ENCODE measurements at places on chromosomes 2 and 18.

GRCh38 chr2:127195140-127196074 is 24.7 kb downstream of the CYP27C1 start:
- DNase-seq, result no peak

GRCh38 chr2:176024083-176024482 is 22.0 kb upstream of the LNPK start:
- DNase-seq, result no peak

GRCh38 chr2:63858291-63858690 is 16.6 kb downstream of the UGP2 start:
- DNase-seq, result no peak

DNA sequence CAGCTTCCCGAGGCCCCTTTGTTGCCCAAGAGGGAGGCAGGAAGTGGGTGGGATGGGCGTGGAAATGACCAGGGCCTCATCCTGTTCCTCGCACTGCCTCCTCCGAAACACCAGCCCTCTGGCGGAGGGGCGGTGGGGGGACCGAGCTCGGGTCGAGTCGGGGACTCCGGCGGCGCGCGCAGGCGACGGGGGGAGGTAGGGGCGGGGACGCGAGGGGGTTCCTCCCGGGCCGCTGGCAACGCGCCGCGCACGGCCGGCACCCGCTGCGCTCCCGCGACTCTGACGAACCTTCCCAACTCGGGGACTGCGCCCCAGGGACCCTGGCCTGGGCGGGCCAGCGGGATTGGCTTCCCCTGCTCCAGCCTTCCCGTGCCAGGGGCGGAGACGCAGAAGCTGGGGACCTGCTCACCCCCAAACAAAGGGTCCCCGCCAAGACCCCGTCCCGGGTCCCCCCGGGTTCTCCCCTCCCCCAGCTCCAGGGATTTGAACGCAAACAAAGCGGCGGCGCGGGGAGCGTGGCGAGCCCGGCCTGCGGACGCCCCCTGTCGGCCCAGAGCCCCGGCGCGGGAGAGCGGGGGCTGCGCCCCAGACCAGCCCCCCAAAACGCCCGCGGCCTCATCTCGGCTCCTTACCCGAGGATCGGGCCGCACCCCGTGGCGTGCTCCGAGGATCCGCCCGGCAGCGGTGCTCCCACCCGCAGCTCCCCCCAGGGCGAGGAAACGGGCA is 1.2 kb downstream of the SEMA4C start:
- DNase-seq, result peak; percentile 81

DNA sequence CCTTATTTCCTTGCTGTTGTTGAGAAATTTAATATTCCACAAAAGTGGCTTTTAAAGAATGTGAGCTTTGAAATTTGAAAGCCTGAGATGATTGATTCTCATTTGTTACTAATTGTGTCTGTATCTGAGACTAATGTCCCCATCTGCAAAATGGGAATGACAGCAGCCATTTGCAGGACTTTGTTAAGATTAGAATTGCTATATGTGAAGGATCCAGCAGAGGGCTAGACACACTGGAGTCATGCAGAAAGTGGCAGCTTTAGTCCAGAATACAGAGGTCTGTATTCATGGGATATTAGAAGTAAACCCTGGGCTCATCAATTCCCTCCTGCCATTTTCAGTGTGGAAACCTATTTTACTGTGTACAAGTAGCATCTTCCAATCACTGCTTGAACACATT is 296.5 kb upstream of the GYPC start:
- DNase-seq, result peak; percentile 5

DNA sequence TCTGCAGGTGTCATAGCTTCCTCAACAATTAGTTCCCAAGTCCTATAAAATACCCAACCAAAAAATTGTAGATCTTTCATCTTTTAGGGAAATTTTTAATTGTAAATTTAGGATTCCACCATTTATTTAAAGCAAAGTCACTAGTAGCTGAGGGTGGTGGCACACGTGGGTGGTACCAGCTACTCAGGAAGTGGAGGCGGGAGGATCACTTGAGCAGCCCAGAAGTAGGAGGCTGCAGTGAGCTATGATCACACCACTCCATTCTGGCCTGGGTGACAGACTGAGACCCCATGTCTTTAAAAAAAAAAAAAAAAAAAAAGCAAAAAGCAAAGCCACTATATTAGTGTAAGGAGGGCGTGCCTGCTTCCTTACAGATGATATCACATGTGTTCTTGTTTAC is 60.3 kb upstream of the GREB1L start:
- DNase-seq, result peak; percentile 16

DNA sequence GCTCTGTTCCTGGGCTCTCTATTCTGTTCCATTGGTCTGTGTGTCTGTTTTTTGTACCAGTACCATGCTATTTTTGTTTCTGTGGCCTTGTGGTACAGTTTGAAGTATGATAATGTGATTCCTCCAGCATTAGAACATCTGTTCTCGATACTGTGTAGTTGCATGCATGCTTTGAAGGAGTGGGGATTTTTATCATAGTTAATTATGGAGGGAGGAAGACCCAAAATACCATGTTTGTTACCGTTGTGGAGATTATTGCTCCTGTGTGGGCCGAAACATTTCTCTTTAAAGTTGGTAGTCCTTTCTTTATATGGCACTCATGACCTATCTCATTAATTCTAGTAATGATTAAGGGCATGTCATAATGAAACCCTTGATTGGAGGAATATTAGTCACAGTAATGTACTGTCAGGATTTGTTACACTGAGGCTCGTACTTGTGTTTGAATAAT is 87.6 kb downstream of the TTC27 start:
- DNase-seq, result no peak

DNA sequence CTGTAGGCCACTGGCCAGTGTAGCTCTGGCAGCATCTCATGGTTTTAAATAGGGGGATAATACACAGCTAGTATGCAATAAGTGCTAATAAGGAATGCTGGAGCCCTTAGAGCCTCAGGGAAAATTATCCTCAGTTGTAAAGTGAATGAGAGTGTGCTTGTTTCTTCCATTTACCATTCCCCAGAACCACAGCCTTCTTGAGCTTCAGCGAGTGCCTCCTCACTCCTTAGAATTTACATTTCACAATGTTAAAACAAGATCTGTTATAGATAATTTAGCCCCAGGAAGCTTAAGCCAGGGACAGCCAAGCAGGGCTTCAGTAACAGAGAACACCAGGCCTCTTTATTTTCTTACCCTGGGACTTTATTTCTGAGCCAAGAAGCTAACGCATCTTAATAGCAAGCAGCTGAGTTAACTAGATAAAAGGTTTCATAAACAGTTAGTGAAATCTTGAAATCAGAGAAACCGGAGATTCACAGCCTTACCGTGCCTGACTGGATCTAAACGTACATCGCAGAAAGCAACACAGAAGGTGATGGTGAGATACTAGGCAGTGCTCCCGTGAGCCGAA is 535.2 kb downstream of the TDRD15 start:
- DNase-seq, result no peak

DNA sequence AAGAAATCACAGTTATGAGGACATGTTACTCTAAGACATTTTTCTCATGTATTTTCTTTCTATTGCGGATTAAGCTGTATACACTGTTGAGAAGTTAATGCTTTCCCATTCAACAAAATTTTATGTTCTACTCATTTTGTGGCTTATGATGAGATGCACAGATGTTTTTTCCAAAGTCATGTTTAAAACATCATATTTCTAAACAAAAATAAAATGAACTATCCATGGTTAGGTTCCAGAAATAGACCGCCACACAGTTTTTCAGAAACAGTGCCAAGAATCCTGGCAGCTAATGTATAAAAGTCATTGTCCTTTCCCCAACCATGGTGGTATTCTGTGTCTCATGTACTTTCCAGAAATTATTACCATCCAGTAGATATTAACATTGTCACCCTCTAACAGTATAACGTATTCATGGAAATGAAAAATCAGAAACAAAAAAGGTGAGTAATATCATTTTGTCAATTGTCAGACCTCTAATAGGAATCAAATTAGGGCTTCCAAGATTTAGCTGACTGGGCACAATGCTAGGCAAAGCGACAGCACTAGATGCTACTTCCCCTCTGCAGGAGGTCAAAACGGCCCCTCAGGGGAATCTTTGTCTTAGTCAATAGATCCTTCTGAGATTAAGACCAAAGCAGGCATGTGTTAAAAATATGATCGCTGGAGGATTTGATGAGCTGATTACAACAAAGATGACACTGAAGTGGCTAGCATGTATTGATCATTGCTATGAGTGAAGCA is 54.4 kb upstream of the ZNF397 start:
- no peak for DNase-seq

DNA sequence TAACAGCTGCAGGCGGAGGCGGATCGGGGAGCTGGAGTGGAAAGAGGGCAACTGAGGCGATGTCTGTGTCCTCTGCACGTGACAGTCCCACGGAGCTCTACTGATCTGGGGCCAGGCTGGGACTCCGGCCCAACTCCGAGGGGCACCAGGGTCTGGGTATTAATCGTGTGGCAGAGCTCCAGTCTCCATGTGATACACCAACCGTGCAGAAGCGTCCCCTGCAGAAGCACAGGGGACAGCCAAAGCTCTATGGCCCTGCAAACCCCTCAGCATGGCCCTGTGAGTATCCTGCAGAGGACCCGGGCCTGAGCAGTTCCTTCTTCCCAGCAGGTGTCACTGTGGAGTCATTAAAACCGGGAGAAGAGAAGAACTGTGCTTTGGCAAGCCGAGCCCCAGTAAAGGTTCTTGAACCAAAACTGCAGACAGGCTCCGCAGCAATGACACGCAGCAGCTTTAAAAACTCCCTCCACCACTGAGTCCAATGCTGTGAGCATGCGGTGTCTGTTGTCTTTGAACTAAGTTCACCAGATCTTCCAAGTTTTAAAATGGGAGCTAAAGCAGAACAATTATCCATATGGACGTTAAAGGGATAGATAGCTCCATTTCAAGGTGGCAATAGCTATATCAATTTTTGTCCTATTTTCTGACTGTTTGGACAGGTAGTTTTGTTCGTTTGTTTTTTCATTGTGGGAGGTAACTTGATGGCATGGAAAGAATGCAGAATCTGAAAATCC is 79.4 kb downstream of the TMEM182 start:
- peak; percentile 42 for DNase-seq

GRCh38 chr2:37324786-37325624 is at the start of gene PRKD3:
Gene PRKD3 (minus strand): TSS chr2:37324833. CDS start chr2:37316524, 8,309 bp downstream.
- DNase-seq, result peak; percentile 65

DNA sequence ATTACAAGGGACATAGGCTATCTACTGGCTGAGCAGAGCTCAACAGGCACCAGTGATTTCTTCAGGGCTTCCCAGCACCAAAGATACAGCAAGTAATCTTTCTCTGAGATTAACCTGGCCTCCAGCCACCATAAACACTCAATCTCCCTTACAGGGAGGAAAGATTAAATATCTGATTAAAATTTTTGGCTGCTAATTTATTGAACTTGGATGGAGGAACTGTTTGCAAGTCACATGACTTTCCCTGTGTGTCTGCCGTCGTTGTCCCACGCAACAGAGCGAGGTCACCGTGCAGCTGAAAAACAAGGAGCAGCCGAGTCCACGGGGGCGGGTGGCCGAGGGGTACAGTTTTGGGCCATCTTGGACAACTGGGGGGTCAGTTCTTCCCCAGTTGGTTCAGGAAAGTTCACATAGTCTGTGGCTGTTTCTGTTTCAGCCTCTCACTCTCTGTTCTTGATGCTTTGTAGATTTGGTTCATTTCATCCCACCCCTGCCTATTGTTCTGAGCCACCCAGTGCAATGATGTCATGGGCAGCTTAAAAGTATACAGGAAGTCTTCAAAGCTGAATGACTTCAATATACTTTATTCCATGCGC is 186.8 kb upstream of the CTAGE1 start:
- no peak for DNase-seq

Data from activated CD8-positive, alpha-beta T cell treated with anti-CD3 and anti-CD28 coated beads for 36 hours (primary cell).